ENCODE measurements at places on chromosomes 2 and 18.

DNA sequence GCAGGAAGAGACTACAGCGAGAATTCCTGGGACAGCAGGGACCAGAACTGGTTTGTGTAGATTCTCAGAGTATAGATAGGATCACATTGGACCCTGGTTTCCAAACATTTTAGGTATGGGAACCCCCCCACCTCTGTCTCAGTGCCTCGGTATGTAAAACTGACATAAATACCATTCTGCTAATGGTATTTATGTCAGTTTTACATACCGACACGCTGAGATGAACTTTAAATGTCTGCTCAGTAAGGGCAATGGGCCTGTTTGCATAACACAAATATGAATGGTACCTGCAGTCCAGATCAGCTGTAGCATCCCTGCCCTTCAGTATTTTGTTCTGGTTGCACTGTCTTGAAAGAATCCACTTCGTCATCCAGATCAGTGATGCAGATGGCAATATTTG, 73.2 kb downstream of the WDSUB1 start:
- no peak for DNase-seq

DNA sequence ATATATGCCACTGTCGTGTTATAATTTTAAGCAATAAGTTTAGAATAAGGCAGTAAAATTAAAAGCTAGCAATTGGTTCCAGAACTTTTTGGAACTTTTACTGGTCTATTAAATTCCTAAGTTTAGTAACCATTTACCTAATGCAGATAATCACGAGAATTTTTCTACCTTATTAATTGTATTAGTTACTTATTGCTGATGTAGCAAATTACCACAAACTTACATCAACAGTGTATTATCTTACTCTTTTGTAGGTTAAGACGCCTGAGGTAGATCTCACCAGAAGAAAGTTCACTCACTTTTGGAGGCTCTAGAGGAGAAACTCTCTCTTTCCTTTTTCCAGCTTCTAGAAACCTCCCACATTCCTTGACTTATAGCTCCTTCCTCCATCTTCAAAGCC, 14.0 kb upstream of the UBE2E3 start:
- DNase-seq = no peak

GRCh38 chr2:218323526-218324472, 31.5 kb upstream of the TMBIM1 start:
- DNase-seq = no peak

GRCh38 chr18:52439457-52439856, 99.5 kb downstream of the DCC start:
- no peak for DNase-seq

Data from stimulated activated CD8-positive, alpha-beta memory T cell treated with anti-CD3 and anti-CD28 coated beads, Interleukin-4, amount 100 ng/mL, for 48 hours (primary cell).